ENCODE measurements at places on chromosomes 6 and 20.

DNA sequence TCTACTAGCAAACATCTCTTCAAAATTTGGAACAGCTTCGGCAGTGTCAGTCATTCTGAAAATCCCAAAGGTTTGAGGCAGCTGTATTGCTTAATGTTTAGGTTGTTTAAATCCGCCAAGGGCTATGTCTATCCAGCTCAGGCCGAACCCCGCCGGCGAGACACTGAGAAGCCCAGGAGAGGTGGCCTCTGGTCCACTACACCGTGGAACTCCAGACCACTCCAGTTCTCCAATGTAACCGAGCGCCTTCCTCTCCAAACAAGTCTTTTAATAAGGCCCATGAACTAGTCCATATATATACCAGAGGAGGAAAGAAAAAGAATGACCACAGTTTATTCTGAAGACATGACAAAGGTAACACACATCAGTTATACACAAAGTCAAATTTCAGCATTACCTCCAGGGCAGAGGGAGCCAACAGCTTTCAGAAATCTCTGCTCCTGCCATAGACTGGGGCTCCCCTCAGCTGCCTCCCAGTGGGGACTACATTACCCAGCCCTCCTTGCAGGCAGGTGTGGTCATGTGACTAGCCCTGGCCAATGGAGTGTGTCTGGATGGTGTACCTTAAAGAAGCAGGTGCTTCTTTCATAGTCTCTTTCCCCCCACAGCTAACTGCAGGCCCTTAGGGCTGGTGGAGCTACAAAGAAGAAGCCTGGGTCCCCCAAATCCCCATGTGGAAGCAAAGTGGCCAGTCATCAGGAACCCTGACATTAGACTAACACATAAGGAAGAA lies at the start of gene RAMACL:
Gene RAMACL (minus strand): TSS at position 255 of the 733 bp plus-strand sequence. CDS start 201 bp downstream, at position 54.
- peak; percentile 61 for DNase-seq

GRCh38 chr6:49918787-49919186 lies 45.2 kb downstream of the DEFB114 start:
- DNase-seq, result no peak

GRCh38 chr20:58740356-58741308 lies 48.0 kb downstream of the NPEPL1 start:
- DNase-seq, result no peak

DNA sequence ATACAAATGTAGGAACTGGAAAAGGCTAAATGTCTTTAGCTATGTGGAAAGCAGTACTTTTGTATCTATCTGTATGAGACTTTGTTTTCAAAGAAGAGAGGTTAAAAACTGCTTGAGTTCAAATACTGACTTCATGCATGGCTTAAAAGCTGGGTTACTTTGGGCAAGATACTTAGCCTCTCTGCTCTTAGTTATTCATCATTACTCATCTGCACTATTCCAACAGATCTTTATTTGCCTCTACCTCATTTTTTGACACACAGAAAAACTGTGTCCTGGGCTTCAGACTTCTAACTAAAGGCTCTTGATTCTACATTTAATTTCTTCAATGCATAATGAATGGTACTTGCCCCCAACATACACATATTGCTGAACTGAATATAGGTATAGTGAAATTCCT lies 114.8 kb downstream of the DST start:
- no peak for DNase-seq

DNA sequence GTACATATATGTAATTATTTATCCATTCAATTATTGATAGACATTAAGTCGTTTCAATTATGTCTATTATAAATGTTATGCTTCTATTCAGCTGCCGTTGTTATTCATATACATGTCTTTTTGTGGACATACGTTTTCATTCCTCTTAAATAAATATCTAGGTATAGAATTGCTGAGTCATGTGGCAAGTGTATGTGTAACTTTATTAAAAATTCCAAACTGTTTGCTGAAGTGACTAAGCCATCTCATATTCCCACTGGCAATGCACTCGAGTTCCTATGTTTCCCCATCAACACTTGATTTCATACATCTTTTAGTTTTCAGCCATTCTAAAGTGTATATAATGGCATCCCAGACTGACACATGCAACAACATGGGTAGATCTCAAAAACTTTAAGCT lies 739.7 kb upstream of the POU3F2 start:
- DNase-seq, result no peak

GRCh38 chr6:27838058-27838944 lies 73.9 kb downstream of the OR2B2 start:
- DNase-seq, result peak; percentile 97

GRCh38 chr6:158414851-158415262 lies 102.6 kb downstream of the TULP4 start:
- no peak for DNase-seq

DNA sequence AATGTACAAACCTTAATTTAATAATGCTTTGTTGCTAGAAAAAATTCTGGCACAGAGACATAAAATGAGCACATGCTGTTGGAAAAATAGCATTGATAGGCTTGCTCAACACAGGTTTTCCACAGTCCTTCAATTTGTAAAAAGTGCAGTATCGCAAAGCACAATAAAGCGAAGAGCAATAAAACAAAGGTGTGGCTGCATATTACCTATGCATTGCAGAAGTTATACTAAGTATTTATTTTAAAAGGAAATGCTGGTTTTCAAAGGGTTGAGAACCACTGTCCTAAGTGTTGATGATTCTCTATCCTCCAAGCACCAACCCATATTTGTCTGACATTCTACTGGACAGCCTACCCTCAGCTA lies 54.1 kb upstream of the CAP2 start:
- no peak for DNase-seq

GRCh38 chr6:1916334-1917070 lies 306.8 kb downstream of the FOXC1 start:
- no peak for DNase-seq

DNA sequence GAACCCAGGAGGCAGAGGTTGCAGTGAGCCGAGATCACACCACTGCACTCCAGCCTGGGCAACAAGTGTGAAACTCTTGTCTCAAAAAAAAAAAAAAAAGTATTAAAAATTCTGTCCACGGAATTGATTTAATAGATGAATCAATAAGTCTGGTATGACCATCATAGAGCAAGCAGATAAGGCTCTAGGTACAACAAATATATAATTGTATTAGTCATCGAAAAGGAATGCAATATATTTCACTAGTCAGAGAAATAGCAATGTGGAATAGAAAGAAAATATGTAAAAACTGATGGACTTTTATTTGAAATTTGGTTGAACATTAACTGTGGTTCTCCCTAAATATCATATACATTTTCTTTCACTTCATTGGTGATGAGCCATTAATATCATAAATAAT lies 476.8 kb upstream of the AGPAT4 start:
- no peak for DNase-seq

All from CD4-positive, alpha-beta T cell treated with Interleukin-1 beta for 1 hour (primary cell).